Progenitor cell of endocrine pancreas (in vitro differentiated cells): ENCODE measurements at places on chromosomes 6 and 20.

- no peak for DNase-seq
These were observed 157.2 kb downstream of the SOD2 start for GRCh38 chr6:159535656-159536350.

DNA sequence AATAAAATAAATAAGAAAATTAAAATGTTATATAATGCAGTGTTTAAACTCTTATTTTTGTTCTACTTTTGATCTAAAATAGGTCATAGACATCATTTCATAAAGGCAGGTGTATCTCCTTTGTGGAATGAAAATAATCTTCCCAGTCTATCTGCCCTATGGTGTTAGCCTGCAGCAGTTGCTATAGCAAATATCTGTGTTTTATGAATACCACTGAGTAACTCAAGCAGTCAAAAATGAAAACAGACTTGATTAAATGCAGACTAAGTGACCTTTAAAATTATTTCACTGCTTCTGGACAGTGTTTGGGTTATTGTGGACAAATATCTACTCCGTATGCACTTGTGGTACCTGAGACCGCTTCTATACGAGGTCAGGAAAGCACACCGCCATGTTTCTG lies 11.8 kb downstream of the HTR1B start:
- DNase-seq, result no peak

DNA sequence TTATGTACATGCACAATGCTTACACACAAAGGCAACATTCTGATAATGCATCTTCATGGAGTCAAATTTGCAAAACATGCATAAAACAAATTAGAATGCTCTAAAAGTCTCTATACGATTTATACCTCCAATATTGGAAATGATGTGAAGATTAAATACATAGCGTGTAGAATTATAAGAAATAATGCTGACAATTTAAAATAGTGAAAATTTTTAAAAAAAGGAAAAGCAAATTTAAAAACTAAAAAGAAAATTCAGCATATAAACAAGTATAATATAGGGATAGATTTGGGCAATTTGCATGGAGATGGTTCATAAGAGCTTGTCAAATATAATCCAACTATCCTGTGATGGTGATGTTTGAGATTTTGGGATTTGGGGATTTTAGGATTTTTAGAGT lies 14.9 kb downstream of the TCF21 start:
- DNase-seq, result no peak

DNA sequence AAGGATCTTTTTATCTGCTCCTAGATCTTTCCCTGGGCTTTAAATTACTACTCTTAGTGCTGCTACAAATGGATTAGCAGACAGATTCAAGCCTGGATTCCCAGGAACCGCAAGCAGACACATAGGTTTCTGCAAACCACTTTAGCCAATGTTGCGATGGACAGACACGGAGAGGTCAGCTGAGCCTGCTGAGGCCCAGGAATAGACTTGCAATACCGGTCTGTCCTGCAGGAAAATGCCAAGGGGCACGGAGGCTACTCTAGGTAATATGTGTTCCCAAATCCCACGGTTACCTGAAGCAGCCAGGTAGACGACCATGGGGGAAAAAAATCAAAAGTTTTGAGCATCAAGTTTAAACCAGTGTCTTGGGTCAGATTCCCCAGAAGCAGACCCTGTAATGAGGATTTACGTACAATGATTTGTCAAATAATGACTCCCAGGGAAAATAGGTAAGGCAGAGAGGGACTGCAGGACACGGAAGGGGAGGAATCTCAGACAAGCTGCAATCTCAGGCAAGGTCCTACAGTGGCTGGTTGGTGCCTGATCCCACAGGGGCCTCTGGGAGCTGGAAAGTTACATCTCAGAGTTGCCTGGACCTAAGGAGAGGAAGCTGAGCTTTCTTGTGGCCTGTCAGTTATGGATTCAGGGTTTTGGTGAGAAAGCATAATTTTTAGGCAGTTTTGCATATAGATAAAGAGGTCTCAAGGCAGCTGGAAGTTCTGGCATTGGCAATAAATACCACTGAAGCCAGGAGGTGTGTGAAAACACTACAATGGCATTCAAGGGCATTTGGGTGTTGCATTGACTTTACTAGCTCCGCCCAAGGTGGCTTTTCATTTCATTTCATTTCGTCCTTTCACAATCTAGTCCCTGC lies 12.5 kb downstream of the OTOR start:
- DNase-seq, result no peak

DNA sequence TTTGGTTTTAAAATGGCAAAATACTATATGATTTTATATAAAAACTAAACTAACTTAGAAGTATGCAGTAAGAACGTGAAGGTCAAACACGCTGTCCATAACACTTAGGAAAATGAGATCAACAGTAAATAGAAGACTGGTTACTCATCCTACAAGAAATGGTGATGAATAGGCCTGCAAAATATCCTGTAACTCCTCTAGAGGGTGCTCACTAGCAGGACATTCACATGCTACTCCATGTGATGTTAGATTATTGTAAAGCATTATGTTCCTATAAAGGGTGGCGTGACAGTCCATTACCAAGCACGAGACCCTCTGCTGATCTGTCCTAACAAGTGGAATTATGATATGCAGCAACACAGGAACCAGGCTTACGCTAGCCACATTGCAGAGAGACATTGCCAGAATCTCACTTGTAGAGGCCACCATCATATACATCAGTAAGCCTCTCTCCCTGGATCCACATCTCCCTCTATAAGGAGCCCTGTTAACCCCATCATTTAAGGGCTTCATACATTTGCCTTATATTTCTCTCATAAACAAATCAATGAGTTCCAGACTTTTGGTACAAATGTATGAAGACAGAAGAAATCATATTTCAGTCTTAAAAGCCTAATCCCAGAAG lies 18.0 kb upstream of the DEFB129 start:
- no peak for DNase-seq

GRCh38 chr6:56036916-56037600 lies 161.7 kb upstream of the BMP5 start:
- DNase-seq, result no peak

- DNase-seq, result no peak
These were observed 59.4 kb downstream of the TMEM242 start for GRCh38 chr6:157263881-157264397.

- DNase-seq, result no peak
These were observed 352.0 kb upstream of the MARCKS start for GRCh38 chr6:113505084-113505699.

GRCh38 chr6:150280703-150281102 lies 88.1 kb upstream of the IYD start:
- DNase-seq, result no peak

DNA sequence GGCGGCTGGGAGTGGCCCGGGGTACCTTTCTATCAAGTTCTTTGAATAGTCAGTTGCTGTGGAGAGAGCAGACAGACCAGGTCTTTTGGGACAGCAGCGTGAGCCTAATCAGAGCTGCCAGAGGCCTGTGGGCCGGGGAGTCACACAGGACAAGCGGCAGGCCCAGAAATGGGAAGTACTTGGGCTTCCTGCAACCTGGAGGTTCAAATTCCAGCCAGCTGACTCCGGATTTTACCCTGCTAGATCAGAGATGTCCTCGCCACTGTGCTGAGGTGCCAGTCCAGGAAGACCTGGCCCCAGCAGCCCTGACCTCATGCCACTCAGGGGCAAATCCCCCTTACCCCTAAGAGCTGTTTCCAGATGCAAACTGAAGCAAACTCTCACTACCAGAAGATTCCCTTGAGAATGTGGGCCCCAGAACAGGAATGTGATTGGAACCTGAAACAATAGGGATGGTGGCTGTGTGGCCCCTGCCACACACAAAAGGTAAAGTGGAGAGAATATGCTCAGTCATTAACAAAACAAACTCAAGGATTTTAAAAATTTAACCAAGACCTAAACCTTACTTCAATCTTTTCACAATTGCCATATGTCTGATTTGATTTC lies 9.7 kb downstream of the BEND3 start:
- DNase-seq, result no peak

DNA sequence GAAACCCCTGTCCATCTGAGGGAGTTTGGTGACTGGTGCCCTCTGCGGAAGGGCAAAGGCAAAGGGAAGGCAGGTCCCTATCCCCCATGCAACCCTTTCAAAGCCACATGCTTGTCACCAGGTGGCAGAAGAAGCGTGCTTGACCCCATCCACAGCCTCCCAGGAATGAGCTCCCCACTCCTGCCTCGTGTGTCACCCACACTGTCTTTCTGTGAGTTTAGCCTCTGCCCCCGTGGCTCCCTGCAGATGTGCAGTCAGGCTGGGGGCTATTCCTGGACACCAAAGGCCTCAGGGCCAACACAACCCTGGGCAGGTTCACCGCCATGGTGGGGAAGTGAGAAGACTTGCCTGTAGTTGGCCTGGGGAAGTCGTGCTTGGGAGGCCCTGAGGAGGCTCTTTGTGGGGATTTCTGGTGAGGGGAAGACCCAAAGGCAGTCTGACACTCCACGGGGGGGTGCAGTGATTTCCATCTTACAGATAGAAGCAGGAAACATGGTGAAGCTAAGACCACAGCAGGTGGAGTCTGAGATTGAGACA lies 16.6 kb upstream of the PCMTD2 start:
- no peak for DNase-seq

- no peak for DNase-seq
These were observed 602 bp upstream of the TSPYL4 start for GRCh38 chr6:116254297-116255056.
